ENCODE measurements at places on chromosomes 5 and 9.

GRCh38 chr9:124694414-124695279 is 76.5 kb downstream of the NR6A1 start:
- no peak for DNase-seq

GRCh38 chr5:7419846-7420245 is 23.9 kb downstream of the ADCY2 start:
- no peak for DNase-seq

DNA sequence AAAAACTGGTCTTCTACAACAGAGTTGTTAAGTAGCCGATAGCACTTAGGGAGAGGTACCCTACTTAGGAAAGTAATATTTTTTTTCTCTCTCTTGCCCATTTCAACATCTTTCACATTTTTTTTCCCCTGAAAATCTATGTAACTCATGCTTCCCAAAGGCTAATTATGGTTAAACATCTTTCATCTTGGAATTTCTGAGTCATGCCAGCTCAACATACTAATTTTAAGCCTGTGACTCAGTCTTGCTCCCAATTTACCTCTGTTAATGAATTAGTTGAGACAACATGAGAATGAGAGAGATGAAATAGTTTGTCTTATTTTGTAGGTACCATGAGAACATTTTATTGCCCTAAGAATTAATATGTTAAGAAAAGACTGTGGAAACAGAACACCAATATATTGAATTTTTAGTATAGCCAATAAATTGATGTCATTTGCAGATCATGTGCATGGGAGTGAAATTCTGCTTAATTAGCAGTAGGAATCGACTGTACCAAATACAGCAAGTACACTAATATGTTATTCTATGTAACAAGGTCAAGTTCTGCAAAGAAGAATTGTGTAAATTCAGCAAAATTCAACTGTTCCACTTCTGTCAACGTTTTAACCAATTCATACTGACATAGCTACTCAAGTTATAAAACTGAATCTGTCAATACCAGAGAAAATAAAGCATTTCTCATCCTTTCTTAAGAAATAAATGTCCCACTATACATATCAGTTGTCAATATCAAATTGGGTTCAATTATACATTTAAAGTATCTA is 550.0 kb downstream of the PTPRD start:
- no peak for DNase-seq

DNA sequence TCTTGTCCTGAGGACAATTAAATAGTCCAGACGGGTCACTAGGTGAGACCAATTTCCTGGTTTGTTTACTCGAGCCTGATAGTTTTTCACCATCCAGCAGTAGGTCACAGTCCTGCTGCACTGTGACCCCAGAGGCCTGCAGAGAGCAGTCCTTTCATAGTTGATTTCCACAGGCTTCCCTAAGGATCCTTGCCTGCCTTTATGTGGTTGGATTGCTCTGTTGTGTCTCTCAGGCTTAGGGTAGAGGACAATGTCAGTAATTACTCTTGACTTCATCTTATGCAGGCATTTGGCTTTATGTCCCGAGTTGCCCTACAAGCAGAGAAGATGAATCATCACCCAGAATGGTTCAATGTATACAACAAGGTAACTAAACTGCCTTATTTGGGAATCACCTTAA is 9.0 kb upstream of the CATSPER3 start:
- no peak for DNase-seq

DNA sequence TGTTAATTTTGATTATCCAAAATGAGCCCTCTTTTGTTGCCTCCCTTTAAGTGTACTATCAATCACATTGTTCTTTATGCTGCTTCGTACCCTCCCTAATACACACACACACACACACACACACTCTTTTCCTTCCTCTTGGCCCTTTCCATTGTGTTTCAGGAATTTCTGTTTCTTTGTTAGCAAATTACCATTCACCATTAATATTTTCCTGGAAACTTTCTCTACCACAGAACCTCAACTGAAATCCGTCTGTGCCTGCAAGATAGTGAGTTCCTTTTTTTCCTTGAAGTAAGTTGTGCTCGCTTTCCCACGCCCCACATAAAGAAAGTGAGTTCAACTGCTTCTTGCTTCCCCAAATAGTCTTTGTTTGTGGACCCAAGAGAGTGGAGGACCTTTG is 61.8 kb downstream of the SMIM15 start:
- DNase-seq: no peak

- DNase-seq: no peak
These were observed 87.6 kb downstream of the ADRB2 start for GRCh38 chr5:148913985-148914431.

DNA sequence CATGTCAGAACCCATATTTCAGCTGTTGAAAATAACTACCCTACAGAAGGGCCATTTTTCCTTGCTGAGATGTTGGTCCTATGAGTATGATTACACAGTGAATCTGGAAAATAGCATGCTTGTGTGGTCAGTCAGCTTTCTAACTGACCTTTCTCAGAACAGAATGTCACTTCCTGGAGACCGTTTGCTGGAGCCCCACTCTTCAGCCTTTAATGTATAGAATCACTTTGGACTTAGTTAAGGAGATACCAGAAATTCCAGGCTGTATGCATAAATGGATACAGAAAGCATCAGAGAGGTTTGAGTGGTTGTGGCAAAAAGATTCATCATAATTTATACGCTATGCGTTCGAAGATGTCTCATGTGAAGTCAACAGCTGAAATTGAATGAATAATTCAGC is 488.1 kb downstream of the EBF1 start:
- no peak for DNase-seq

DNA sequence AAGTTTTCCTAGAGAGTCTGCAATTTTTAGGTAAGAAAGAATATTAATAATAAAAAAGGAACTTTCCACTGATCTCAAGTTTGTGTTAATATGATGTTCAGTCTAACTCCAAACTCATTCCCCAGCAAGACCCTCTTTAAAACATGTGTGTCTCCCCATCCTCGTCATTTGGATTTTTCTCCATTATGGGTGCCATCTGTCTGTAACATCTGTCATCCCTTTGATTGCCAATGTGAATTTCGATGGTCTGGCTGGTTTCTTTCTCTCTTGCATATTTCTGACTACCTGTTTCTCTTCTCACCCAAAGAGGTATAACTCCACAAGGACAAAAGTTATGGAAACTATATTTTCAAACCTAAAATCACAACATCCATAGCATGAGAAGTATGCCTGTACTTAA is 4.4 kb downstream of the TAS2R1 start:
- DNase-seq: no peak

GRCh38 chr5:35971186-35971877 is 19.9 kb downstream of the UGT3A1 start:
- no peak for DNase-seq

- no peak for DNase-seq
These were observed 18.8 kb downstream of the UBE2R2 start for GRCh38 chr9:33835625-33836260.

- DNase-seq: no peak
These were observed 105.6 kb upstream of the TXNDC8 start for GRCh38 chr9:110443146-110443865.

GRCh38 chr5:111681414-111682120 is 75.4 kb downstream of the NREP start:
- DNase-seq: no peak

- DNase-seq: no peak
These were observed 36.7 kb downstream of the ANKH start for GRCh38 chr5:14834584-14835550.

DNA sequence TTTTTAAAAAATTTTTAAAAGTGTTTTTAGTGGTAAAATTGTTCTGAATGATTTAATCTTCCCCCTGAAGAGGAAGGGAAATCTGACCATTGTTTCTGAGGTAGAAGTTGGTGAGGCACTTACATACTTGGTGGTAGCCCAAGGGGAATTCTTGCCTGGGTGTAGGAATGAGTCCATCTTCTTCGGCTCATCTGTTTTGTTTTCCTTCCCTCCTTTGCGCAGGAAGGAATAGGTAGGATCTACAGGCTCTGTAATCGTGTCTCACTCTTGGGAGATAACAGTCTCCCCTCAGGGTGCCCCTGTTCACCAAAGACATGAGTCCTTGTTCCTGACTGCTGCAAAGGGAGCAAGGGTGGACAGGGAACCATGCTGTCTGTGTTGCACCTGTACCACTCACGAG is 138.1 kb downstream of the HSPA4 start:
- no peak for DNase-seq

DNA sequence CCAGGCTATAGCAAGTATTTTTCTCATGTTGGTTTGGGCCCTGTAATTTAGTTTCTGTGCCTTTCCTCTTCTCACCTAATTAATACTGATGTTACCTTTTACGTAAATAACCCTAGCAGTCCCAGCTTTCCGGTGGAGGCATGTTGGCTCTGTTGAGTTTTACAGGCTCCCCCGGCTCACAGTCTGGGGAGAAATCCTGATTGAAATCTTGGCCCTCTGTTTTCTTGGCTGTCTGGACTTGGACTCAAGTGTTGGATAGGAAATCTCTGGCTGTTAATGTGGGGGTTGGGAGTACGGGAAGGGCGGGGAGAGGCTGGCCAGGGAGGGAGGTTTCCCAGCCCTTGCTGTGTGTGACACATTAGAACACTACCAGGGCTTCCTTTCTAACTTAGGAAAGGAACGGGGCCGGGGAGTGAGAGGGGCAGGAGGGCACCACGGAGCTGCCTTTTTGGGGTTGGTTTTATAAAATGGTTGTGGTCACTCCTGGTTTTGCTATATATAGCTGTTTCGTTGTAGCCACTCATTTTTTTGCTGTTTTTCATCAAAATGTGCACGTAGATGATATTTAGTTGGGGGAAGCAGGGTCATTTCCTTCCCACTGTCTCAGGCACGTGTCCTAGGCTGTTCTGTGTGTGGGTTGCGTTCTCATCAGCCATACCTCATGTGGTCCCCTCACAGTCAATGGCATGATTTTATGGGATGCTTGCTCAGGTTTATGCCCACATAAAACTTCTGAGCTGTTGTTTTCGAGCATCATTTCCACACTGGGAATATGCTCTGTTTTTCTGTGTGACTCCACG is 11.0 kb downstream of the TRIO start:
- no peak for DNase-seq

DNA sequence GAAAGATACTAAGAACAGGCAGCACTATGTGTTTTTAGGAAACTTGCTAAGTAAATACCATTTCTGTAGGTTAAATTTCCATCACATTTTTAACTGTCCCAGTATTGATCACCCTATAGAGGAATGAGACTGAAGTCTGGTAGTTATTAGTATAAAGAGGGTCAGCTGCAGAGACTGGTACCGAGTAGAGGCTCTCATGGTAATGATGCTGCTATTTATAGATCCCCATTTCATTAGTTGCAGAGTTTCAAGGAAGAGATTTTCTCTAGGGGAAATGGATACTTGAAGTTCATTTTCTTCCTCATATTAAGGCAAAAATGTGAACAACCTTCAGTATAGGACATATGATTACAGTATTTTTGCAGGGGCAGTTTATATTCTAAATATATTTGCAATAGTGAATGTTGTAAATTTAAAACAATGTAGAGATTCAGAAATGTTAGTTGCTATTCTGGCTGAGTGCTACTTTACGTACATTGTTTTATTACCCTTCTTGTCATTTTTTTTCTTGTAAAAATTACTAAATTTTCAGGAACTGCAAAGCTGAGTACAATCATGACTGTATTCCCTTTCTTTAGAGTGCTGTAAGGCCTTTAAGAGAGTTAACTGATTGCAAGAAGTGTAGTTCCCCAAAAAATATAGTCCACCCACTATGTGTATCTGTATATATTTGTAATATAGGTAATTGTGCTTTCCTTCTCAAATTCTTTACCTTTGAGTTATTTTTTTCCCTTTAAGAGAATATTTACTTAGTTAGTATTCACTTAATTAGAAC is 14.7 kb downstream of the PBX3 start:
- no peak for DNase-seq

DNA sequence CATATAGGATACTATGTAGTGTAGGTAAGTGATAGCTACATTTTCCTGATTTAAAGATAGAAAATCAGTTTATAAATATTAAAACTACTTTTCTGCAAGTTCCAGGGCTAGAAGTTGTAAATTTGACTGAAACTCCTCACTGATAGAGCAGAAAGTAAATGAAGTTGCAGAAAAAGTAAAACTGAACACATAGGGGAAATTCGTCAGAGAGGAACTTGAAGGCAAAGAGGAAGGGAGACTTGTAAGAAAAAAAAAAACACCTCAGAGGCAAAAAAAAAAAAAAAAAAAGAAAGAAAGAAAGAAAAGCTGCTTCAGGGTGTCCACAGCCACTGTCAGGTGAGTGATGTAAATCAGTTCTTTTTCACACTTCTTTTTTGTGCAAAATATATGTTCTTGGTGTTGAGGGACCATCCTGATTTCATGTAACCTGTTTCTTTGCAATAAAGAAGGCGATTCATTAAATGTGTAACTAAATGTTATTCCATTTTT is 336.2 kb upstream of the ZNF462 start:
- no peak for DNase-seq

GRCh38 chr5:533243-533954 is 9.2 kb upstream of the SLC9A3 start:
- no peak for DNase-seq

DNA sequence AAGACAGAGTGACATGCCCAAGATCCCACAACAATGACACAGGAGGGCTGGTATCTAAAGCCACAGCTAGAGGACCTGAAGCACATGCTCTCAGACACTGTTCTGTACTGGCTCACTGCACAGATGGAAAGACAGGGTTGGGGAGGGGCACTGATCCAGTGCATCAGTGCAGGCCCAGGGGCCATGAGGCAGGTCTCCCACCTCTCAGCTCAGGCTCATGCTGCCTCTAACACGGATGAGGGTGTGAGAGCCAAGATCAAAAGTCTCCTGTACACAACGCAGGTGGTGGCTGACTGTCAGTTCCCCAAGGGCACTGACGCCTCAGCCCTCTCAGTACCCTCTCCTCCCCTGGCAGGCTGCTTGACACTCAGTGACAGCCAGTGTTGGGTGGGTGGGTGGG is 10.9 kb downstream of the RAPGEF1 start:
- DNase-seq: no peak

DNA sequence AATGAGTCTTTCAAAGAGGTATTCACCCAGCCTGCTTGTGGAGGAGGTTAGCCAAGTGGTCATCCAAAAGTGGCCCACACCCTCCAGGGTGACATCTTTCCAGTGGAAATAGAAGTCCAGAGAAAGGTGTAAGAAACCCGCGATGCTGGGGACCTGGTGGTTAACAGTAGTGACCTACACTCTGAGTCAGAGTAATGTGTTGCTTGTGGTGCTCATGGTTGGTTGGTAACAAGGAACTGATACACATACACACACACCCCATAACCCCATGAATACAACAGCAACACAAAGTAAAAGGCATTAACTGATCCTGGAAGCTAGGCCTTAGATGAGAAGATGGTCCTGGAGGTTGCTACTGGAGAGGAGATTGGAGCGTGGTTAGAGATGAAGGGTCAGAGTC is 26.9 kb downstream of the MRPS30 start:
- DNase-seq: no peak

Measured in COR-L47 (cell line).